ENCODE measurements at places on chromosomes 13 and 19.
A peak's percentile ranks its signal among the peaks of the same experiment; 100 is the strongest.

DNA sequence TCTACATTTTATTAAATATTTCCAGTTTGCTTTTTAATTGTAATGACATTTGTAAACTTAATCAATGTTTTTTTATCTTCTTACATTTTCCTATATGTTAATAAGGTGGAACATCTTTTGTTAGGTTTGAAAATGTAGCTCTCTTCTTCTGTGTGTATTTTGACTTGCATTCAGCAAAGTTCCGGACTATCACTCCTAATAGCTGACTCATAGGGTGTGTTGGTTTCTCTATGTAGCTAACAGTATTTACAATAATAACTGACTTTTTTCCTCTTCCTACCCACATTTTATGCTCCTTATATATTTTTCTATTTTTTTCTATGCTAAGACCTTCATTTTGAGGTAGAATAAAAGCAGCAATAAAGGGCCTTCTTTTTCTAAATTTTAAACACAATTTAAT, 28.1 kb downstream of the MYO16 start:
- DNase-seq, result no peak

GRCh38 chr13:41842036-41842620, 118.8 kb downstream of the VWA8 start:
- no peak for DNase-seq

DNA sequence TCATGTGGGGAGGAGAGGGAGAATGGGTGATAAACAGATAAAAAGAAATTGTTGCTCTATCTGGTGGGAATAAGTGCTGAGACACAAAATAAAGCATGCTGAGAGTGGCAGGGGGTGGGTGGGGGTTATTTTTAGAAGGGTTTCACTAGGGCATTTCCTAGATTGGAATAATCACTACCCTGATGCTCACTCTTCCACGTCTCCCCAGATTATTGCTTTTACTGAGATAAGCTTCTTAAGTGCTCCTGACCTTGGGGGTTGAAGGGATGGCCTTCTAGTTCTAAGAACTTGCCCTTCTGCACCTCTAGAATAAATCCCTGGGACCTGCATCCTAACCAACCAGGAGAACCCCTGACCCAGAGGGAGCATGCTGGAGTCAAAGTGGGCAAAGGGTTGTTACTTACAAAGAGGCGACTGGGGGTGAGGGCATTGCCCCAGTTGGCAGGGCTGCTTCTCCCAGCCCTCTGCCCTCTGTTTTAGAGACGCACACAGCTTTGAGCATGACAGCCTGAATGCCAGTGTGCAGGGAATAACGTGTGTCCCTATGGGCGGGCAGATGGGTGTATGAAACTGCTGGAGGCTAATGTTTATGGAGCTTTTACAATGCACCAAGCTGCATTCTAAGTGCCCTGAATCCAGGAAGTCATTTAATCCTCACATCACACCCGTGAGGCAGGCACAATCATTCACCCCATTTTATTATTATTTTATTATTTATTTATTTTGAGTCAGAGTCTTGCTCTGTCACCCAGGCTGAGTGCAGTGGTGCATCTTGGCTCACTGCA, 743 bp downstream of the RDH8 start:
- DNase-seq, result no peak

DNA sequence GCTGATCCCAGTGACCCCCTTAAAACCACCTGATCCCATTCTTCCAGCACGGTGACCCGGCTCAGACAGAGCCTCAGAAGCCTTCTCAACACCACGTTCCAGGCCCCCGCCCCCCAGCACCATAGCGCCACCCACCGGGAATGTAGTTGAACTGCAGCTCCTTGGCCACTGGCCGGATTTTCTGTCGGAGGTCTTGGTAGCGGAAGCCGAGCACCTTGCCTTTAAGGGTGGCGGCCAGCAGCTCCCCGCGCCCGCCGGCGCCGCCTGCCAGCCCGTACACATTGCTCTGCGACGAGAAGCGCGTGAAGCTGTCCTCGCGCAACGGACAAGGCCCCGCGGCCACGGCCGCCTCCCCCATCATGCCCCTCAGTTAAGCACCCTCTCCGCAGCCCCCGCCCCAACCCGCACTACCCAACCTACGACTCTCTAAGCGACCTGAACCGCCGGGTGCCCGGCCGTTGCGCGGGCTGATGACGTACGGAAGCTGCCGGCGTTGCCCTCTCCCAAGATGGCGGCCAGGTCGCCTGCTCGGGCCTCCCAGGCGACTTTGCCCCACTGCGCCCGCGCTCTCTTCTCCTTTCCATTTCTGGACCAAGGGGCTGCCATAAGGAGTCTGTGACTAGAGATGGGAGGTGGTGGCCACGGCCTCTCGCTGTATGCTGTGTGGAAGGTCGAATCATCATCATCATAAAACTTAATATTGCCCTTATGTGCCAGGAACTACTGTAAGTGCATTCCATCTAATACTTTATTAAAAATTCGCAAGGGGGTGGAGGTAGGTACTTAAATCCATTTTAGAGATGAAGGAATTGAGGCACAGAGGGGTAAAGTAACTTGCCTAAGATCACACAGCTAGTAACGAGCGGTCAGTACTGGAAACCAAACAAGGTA, at the start of gene KPTN:
TSS of gene KPTN (minus strand) at position 420 of the 891 bp plus-strand sequence. CDS start at position 361, 59 bp downstream.
- DNase-seq, result peak; percentile 92

DNA sequence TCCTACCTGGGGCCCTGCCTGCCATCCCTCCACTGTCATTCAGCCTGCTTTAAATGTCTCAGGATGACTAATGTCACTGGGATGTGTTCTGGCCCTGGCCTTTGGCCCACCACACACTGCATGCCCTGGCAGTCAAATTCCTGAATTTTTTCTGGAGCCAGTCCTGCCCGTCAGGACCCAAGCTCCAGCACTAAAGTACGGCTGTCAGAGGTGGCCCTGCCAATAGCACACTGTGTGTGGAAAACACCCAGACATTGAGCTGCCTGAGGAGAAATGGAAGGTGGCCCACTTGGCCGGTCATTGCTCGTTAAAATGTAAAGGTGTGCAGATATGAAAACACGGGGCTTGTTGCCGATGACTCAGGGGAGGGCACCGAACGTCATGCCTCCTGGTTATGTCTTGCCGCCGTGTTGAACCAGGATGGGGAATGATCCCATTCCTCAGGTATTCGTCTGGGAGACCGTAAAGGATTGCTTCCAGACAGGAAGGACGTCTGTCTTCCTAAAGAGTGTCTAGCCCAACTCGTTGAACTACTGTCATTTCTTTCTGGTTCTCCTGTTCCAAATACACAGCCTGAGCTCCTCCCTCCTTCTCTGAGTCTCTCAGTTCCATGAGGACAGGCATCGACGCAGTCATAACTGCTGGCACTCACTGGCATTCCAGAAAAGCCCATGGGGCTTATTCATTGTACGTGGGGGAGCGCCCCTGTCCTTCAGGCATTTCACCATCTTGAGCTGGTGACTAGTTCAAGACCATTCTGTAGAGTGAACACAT, 40.6 kb downstream of the COL4A2 start:
- no peak for DNase-seq

- no peak for DNase-seq
Measured at GRCh38 chr13:103694471-103694870, 628.3 kb upstream of the SLC10A2 start.

GRCh38 chr19:51719251-51719988, 4.4 kb downstream of the HAS1 start:
- DNase-seq, result no peak

DNA sequence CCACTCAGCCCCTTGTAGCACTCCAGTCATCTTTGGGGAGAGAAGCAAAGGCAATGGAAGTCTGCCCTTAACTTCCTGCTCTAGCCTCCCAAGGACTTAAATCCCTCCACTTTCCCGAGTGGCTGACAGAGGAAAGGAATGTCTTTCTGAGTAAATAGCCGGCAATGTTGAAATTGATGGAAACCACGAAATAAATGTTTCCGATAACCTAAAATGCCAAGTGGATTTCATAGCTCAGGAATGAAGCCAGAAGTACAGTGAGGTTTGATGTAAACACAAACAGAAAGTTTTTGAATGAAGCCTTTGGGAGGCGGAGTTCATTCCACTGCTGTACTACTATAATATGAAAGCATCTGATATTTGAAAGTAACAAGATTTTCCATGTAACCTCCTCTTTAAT, 14.0 kb upstream of the TBC1D4 start:
- no peak for DNase-seq

GRCh38 chr19:11198769-11199424, 1.6 kb upstream of the KANK2 start:
- no peak for DNase-seq

DNA sequence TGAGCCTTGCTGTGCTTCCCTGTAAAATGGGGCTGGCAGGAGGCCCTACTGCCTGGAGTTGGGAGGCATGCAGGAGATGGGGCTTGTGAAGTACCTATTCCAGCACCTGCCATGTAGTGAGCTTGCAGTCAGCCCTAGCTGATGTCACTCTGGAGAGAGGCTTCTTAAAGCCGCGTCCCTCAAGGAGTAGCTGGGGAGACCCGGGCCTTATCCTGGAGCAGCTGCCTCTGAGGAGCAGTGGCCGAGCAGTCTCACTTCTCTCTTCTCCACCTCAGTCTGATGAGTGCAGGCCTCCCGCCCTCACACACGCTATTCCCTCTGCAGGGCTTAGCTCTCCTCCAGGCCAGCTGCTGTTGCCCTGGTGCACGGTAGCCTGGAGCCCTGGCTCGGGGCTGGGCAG, 18.0 kb downstream of the CLASRP start:
- no peak for DNase-seq

GRCh38 chr13:48510698-48511097, 22.2 kb downstream of the RCBTB2 start:
- DNase-seq, result no peak

GRCh38 chr13:103000157-103000556, 66.1 kb downstream of the SLC10A2 start:
- DNase-seq, result no peak

DNA sequence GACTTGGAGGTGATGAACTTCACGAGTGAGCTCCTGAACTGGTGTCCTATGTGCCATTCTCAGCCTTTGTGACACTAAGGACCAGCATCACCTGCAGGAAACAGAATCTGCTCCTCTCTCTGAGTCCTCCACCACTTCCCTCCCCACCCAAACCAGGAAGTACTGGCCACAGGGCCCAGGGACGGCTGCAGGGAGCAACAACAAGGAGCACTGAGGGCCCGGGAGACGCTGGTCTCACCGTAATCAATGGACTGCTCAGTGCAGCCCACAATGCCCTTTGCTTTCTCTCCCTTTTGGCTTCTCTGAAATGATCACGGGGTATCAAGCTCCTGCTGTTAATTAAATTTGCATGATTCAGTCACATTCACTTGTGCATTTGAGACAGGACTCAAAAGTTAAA, 18.6 kb downstream of the PEPD start:
- DNase-seq, result no peak

DNA sequence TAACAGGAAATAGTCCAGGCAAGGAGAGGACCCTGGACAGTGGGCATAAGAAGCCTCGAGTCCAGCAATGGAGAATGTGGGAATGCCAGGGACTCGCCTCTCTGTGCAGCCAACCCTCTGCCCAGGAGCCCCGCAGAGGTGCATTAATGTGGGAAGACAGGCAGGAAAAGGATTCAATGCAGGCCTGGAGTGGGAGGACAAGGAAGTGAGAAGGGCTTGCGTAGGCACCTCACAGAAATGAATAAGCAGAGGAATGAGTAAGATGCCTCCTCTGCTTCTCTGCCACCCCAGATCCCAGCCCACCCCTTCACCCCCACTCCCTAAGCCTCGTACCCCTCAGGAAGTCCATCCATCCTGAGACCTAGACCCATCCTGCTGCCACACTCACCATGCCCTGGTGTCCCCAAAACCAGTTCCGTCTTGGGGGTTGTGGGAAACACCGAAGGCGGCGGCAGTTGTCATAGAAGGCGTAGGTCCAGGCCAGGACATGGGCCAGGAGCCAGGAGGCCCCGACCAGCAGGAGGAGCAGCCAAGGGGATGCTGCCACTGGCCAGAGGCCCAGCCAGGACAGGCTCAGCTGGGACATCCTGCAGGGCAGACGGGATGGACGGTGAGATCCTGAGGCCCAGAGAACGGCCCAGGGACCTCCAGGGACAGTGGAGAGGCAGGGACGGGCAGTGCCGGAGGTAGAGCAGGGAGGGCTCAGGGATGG, 692 bp downstream of the CYP4F2 start:
- peak; percentile 7 for DNase-seq

DNA sequence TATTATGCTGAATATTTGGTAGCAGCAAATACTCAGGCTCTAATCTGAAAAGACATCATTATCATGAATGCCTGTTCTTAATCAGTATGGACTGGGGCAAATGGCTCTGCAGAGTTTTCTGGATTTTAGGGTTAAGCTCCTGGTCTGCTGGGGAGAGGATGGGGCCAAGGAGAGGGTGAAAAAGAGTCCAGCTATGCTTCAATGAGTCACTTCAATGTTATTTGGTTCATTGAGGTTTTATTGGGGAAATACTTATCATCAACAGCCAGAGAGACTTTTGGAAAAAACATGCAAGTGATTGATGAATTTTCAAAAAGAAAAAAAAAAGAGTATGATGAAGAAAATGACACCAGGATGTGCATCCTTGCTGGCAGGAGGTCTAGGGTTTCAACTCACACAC, 278.3 kb downstream of the UQCRFS1 start:
- DNase-seq, result no peak

DNA sequence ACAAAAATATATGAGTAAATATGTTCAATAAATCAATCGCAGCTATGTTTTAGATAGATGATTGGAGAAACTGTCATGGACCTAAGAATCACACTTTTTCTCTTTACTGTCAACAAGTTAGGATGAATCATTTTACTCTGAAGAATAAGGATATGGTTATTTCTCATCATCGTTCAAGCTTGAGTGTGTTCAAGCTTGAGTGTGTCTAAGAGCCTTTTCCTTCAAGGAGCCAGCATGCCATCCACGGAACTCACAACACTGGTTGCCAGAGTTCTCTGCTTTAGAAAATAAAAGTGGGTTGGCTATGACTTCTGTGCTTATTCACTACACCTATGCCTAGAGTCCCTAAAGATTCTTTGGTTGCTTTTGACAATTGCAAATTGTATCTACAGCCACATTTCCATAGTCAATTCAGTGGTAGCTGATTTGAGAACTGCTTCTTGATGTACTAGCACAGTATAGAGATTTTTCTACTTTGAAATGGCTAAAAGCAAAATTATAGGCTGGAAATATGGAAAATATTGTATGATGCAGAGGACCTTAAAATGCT, 58.1 kb upstream of the SCEL start:
- no peak for DNase-seq

DNA sequence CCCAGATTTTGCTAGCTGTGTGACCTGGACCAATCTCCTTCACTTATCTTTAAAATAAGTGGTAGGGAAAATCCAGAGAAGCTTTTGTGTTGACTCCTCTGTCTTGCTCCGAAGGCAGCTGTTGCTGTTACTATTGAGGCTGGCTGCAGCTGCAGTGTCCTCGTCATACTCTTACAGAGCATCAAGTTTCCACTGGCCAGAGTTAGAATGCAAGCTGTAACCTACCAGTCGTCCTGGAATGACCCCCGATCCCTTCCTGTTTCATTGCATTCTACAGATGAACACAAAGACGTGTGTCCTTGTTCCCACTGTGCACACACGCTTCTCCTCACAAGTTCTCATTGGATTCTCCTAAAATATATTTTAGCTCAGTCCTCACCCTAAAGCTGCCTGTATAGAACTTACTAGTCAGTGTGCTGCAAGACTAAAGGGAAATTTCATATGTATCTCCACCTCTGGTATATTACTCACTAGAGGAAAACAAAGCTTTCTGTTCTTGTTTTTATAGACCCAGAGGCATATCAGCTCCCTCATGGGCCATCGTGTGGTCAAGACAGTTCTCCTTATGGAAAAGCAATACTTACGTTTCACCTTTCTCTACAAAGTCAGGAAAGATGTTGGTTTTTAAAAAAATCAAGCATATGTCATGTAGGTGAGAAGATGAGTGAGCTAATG, 589.8 kb downstream of the LMO7 start:
- no peak for DNase-seq
